ENCODE measurements at places on chromosomes 5 and 9. TPM values are rescaled to one million over a fixed set of nuclear protein-coding genes. Genes with fewer than 3 reads are reported as not detected.

The C8G gene
- 0.86 TPM for total RNA-seq

The PFN3 gene
- total RNA-seq: not detected

The PAPPA gene
- total RNA-seq: 104 TPM

The LCN12 gene
- not detected for total RNA-seq

The C7 gene
- total RNA-seq: under 0.01 TPM

The IL9 gene
- not detected for total RNA-seq

The TMEM38B gene
- total RNA-seq: 11.0 TPM

The DRD1 gene
- under 0.01 TPM for total RNA-seq

The DHX29 gene
- 43.6 TPM for total RNA-seq

The SAXO1 gene
- not detected for total RNA-seq

The OR13J1 gene
- total RNA-seq: not detected

The LOX gene
- total RNA-seq: 91.1 TPM

The GADD45G gene
- total RNA-seq: 0.64 TPM

The CCL21 gene
- not detected for total RNA-seq

The PCDHB8 gene
- under 0.01 TPM for total RNA-seq

The ARHGEF39 gene
- 0.97 TPM for total RNA-seq

The STXBP1 gene
- 19.9 TPM for total RNA-seq
